ENCODE measurements at places on chromosomes 4 and X.

DNA sequence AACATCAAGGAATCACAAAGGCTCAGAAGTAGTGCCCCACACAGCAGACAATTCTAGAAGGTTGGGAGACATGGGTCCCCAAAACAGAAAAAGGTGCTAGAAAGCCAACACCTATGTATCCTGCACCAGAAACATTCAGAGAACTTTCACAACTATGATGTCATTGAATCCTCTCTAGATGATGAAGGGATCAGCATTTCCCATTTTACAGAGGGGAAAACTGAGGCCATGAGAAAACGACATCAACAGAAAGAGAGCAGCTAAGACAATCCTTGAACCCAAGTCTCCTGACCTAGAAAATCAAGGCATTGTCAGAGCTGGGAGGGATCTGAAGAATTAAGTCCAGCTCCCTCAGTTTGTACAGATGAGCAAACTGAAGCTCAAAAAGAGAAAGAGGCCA, 3.3 kb downstream of the KCND1 start:
- DNase-seq: no peak

- DNase-seq: no peak
Measured at GRCh38 chr4:122537388-122538135, 81.0 kb upstream of the IL2 start.

GRCh38 chr4:101155368-101155767, 192.0 kb downstream of the PPP3CA start:
- no peak for DNase-seq

DNA sequence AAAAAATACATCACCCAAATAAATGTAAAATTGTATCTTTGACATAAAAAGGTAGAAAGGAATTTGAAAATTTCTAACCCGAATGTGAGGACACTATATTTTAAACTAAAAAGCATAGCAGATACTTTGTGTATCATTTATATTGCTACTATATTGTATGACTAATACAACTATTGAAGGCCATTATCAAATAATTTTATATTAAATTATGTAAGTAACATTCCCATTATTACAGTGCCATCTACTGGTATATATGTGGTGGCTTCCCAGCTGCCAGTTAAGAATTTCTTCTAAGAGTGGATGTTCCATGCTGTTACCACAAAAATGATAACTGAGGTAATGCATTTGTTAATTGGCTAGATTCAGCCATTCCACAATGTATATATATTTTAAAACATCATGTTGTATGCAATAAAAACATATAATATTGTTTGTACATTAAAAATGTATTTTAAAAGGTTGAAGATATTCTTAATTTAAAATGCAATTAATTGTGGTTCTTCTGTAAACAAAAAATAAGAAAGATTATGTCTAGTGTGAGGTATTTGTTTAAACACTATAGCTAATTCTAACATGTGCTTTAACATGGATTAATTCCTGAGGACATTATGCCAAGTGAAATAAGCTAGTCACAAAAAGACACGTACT, 65.3 kb downstream of the EGF start:
- no peak for DNase-seq

- no peak for DNase-seq
Measured at GRCh38 chrX:108699368-108699767, 37.0 kb downstream of the IRS4 start.

DNA sequence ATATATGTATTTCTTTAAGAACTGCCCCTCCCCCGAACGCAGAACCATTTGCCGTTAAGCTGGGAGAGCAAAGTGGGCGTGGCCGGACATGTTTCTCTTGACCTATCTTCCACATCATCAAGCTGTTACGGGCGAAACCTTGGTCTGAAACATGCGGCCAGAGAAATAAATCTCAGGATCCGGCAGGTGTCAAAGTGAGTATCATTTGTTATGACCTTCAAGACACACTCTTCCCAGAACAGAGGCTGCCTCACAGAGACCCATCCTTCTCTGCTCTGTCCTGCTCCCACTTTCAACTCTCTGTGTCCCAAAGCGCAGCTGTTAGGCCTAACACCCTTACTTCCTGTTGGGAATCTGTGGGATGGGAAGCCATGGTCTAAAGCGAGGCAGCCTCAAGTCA, at the start of gene MAGEB18:
Gene MAGEB18, plus strand, starts transcription at position 70 of the 400 bp plus-strand sequence. CDS start 643 bp downstream, outside the sequence.
- no peak for DNase-seq

DNA sequence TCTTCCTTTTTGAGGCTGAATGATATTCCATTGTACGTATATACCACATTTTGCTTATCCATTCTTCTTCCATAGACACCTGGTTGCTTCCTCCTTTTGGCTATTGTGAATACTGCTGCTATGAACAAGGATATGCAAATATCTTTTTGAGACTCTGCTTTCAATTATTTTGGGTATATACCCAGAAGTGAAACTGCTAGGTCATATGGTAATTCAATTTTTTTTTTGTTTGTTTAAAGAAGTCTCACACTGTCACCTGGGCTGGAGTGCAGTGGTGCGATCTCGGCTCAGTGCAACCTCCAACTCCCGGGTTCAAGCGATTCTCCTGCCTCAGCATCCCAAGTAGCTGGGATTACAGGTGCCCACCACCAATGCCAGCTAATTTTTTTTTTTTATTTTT, 75.3 kb downstream of the METTL14 start:
- DNase-seq: no peak

- no peak for DNase-seq
Measured at GRCh38 chrX:119676949-119677653, 15.9 kb downstream of the SEPTIN6 start.

GRCh38 chrX:8913655-8914409, 112.6 kb upstream of the FAM9A start:
- no peak for DNase-seq

DNA sequence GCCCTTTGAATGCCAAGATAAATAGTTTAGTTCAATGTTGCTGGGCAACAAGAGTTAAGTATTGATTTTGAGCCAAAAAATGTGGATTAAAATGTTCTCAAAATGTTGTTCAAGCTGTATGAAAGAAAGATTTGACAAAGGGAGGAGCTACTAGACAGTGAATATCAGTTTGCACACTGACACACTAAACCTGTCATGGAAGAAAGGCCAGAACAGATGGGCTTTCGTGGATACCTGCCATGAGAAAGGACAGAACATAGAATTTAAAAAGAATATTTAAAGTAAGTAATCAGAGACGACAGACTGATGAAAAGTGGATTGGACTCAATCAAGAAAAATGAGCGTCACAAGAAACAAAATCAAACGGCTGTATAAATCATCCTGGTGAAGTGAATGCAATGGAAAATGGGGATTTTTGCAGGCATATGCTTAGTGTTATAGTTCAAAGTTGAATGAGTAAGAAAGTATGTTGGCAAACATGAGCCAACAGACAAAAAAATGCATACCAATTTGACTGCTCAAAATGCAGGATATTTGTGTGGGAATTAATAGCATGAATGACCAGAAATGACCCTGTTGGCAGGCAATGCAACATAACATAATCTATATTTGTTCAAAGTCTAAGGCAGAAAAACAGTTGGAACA, 7.4 kb downstream of the PCDH18 start:
- DNase-seq: no peak

- no peak for DNase-seq
Measured at GRCh38 chr4:87375719-87376291, 15.2 kb downstream of the HSD17B11 start.

- no peak for DNase-seq
Measured at GRCh38 chrX:100494646-100495370, 84.7 kb upstream of the PCDH19 start.

- no peak for DNase-seq
Measured at GRCh38 chrX:38649674-38650647, 88.6 kb downstream of the TSPAN7 start.

Measured in stimulated activated CD4-positive, alpha-beta T cell treated with anti-CD3 and anti-CD28 coated beads, Interleukin-4, amount 100 ng/mL, for 4 hours (primary cell).